ENCODE measurements at places on chromosomes 6 and 20.

DNA sequence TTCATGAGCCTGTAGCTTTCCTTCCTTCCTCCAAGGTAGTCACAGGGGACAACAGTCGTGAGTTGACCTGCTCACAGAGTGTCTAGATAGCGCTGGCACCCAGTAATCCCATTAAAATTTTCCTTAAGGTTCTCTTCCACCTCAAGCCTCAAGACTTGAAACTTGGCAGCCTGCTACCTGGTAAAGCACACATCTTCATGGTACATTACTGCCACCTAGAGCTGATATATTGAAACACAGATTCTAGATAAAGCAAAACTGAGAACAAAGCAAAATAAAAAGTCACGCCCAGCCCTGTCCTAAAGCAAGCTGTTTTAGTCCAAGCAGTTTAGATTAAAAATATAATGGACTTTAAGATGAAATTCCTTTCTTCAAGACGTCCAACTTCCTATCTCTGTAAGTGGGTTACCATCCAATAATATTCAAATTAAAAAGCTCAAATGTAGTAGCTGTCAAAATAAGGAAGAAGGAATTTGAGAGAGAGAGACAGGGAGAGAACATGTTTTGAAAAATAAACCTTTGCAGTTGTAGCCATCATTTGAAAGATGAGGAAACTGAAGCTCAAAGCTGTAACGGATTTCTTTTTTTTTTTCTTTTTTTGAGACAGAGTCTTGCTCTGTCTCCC, 50.7 kb upstream of the CD83 start:
- no peak for DNase-seq

DNA sequence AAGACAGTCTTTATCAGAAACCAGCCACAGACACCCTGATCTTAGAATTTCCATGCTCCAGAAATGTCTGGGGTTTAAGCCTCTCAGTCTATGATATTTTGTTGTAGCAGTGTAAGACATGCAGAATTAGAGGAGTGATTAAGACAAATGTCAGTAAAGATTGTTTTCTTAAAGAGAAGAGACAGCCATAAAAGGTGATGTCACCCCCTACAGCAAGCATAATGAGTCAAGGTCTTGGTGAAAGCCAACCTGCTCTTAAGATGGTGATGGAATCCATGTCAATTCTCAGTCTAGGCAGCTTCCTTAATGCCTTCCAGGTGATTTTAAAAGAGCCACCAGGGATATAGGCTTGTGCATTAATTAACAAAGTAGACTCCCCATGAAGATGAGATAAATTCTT, 849.9 kb upstream of the EPHA7 start:
- DNase-seq, result no peak

DNA sequence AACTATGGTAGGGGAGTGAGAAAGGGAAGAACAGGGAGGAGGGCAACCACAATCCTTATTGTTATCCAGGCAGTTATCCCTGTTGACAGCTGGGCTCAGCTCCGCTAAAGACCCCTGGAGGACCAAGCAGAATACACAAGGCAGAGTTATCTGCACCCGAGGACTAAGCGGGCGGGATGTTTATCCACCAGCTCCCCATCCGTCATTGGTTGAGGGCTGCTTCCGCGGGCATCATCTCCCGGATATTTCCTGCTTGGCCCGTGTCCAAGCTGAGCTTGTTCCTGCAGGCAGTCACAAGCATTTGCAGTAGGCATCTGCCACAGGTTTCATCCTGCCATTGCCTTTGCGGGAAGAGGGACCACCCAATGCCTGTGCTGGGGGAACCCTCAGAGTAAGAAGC, 102.1 kb downstream of the DLGAP4 start:
- DNase-seq, result no peak

- DNase-seq, result no peak
Observed at GRCh38 chr20:37822141-37822601, 80.8 kb upstream of the VSTM2L start.

- no peak for DNase-seq
Observed at GRCh38 chr6:80478030-80478429, 371.6 kb downstream of the BCKDHB start.

GRCh38 chr6:118377711-118378414, 170.2 kb upstream of the PLN start:
- DNase-seq, result no peak

Data from cortex of kidney (tissue), 1 donor.